ENCODE measurements at places on chromosomes 4 and X.

GRCh38 chr4:3073158-3074077 is 920 bp downstream of the HTT-AS start:
- no peak for DNase-seq

- DNase-seq, result no peak
Measured at GRCh38 chrX:9033179-9033578, 748 bp downstream of the FAM9B start.

DNA sequence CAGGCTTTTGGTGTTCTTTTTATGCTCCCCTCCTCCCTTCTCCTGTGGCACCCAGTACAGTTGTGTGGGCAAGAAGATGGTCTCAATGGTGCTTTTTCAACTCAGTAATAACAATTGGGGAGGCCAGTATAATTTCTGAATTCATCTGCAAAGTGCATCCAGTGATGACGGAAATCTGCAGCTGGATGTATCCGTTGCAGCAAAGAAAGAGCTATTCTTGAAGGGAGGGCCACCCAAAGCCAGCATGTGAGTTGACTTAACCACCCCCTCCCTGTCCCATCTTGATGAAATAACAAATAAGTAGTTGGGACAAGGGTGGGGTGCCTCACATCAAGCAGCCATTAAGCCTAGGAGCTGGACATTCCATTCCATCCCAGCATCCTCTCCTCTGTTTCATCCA is 30.7 kb downstream of the TSC22D3 start:
- DNase-seq, result no peak

DNA sequence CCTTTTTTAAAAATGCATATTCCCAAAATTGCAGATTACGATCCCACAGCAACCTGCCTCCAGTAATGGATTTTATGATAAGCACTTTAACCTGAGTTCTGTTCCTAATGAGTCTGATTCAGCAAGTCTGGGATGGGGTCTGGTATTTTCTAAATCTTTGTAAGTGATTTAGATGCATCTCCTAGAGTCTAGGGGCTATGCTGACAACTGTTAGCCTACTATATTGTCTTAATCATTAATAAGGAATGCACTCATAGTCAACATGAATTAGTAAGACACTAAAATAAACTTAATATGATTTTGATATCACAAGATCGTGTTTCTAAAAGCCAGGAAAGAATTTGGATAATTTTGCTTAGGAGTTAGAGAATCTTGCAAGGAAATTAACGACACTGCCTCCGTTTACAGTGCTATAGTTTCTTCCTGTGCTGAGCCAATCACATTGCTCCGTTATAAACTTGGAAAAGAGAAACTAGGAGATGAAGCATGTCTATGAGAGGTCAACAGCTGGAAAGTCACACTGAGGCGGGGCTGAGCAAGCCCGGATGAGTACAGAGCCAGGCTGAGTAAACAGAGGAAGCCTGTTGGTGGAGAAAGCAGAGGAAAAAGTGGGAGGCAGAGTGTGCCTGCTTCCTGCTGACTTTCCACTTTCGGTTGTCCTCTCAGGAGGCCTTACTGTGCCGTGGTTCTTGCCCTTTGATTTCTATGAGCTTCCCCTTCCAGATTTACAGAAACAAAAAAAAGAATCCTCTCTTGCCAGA is 5.4 kb downstream of the SCARB2 start:
- no peak for DNase-seq

GRCh38 chr4:102535398-102536082 is 34.4 kb downstream of the NFKB1 start:
- DNase-seq, result no peak

Measured in omental fat pad (tissue), 4 donors.